ENCODE measurements at places on chromosomes 6 and 20.
A peak's percentile ranks its signal among the peaks of the same experiment; 100 is the strongest.

DNA sequence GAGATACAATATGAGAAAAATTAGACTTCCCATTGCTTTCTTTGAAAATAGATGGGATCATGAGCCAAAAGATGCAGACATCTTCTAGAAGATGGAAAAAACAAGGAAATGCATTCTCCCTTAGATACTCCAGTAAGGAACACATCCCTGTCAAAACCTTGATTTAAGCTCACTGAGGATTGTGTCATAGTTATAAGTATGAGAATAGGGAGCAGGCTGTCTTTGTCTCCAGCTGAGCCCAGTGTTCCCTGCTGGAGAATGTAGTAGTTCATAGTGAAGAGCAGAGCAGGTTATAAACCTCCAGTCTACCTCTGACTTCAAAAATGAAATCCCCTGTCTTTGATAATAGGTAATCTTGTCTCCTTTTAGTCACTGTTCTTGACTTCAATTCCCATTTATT lies 589.9 kb downstream of the PHF3 start:
- DNase-seq = no peak

GRCh38 chr6:162313922-162314660 lies 413.5 kb downstream of the PRKN start:
- DNase-seq = no peak

GRCh38 chr6:158737710-158738615 lies 81.2 kb downstream of the EZR start:
- no peak for DNase-seq

DNA sequence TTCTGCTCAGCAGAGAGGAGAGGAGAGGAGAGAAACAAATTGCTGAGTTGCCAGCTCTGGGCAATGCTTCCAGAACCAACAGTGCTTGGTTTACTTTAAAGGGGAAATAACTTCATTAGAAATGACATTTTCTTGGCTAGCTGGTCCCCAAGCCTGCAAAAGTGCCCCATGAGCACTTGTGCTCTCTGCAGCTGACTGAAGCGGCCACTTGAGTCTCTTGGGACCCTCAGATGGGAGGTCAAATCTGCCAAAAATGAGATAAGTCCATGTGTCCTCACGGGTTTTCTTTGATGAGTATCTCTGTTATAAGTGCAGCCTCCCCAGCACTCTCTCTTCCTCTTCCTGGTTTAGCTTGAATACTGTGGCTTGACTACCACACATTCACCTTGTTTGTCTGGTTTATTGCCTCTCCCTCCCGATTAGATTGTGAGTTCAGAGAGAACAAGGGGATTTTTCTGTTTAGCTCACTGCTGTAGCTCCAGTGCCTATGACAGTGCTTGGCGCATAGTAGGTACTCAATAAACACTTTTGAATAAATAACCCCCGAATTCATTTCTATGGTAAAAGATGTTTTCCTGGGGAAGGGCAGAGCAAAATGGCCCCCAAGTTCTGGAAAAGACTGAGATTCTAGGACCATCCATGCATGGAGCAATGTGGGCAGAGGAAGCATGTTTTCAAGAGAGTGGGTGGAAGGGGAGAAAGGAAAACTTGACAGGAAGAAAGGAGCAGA lies 7.0 kb upstream of the RIN2 start:
- DNase-seq = no peak

DNA sequence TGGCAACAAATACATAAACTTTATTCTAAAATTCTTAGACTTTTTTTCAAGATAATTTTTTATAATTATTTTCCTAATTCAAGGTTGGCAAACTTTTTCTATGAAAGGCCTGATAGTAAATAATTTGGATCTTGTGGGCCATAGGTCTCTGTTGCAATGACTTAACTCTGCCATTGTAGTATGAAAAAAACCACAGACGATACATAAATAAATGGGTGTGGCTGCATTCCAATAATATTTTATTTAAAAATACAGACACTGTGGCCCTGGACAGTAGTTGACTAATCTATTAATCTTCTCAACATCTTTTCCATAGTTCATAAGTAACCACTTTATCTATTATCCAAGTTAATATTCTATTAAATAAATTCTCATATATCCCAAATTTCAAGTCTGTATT lies 281.1 kb downstream of the SYNE1 start:
- no peak for DNase-seq

DNA sequence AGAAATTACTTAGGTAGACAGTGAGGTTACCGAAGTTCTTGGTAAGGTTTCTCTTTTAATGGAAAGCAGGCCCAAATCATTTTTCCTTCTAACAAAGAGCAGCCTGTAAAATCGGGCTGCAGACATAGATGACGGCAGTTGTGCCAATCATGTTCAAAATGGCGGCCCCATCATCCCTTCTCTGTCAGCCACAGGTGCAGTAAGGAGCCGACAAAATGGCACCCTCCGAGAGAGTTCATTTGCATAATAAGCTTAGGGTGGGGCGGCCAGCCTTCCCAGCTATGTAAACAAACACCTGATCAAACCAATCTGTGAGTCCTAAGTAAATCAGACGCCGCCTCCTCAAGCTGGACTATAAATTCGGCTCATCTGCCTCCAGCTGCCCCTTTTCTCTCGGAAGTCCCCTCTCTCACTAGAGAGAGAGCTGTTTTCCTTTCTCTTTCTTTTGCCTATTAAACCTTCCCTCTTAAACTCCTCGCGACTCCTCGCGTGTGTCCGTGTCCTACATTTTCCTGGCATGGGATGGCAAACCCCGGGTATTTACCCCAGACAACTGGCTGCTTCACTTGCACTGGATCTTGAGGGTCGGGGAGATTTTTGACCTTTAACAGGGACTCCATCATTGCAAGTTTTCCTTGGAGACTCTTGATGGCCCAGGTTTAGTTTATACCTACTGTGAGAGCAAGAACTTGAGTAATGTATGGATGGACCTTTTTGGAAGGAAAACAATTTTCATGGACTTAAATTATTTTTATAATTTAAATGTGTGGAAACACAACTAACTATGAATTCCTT lies 8.9 kb upstream of the DDR1 start:
- no peak for DNase-seq

DNA sequence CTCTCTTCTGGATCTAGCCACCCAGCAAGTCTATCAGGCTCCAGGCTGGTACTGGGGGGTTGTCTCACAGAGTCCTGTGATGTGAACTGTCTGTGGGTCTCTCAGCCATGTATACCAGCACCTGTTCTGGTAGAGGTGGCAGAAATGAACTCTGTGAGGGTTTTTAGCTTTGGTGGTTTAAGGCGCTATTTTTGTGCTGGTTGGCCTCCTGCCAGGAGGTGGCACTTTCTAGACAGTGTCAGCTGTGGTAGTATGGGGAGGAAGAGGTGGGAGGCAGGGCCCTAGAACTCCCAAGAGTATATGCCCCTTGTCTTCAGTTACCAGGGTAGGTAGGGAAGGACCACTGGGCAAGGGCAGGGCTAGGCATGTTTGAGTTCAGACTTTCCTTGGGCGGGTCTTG lies 75.8 kb downstream of the SNAP91 start:
- DNase-seq = no peak

- no peak for DNase-seq
Observed at GRCh38 chr6:3571250-3571681, 114.4 kb upstream of the SLC22A23 start.

DNA sequence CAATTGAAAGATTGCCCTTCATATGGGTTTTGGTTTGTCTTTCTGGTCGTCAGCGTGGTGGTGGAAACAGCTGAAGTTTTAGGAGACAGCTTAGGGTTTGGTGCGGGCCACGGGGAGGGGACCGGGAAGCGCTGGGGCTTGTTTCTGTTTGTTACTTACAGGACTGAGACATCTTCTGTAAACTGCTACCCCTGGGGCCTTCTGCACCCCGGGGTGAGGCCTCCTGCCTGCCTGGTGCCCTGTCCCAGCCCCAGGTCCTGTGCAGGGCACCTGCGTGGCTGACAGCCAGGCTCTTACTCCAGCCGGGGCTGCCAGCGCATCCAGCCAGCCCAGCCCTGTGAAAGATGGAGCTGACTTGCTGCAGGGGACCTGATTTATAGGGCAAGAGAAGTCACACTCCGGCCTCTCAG lies 22.8 kb downstream of the NPEPL1 start:
- no peak for DNase-seq

- DNase-seq = no peak
Observed at GRCh38 chr20:18909254-18909653, 95.7 kb downstream of the SCP2D1 start.

DNA sequence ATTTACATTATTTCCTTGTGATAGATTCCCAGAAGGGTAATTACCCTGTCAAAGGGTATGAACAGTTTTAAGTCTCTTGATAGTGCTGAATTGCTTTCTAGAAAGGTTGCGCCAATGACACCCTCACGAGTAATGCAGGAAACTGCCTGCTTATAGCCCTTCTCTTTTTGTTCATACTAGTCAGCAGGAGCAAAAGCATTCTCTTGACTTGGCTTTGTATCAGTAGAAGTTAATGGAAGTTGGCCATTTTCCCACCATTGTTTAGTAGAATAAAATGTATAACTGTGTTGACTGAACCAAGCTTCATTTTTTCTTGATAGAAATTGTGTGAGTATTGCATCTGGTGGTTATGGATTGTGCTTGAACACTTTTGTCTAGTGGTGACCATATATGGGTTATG lies 100.1 kb downstream of the FARS2 start:
- no peak for DNase-seq

- no peak for DNase-seq
Observed at GRCh38 chr6:163083141-163083540, 331.4 kb upstream of the QKI start.

DNA sequence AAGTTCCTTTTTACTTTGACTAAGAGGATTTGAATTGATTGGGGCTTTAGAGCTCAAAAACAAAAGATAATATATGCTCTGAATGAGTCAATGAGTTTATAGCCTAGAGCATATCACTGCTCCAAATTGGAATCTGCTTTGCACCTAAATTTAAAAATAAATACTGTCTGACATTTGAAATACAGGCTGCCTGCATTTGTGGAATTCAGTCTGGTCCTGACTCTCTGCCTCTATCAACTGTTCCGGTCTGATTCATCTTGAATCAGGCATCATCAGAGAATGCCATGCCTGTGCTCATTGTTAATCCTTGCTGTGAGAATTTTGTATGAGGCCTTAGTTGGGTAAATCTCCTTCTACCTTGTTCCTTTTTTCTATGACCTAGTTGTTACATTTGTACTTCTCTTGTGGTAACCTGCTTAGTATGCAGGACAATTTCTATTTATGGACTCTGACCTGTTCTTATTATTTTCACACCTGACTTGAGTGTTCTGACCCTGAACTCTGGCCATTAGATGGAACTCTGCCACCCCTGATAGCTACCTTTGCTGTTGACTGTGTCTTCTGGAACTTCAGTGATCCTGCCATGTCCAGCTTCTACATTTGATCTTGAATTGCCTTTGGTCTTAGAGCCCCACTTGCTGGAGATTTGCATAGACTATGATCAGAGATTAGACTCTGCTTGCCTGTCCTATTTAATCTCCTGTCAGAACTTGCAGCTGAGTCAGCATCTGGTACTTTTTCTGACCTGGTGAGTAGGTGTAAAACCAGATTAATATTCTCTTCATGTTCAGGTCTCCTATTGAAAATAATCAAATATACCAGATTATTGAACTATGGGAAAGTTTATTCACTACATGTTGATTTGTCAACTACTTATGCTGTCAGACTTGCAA lies 442.7 kb upstream of the HS3ST5 start:
- no peak for DNase-seq

DNA sequence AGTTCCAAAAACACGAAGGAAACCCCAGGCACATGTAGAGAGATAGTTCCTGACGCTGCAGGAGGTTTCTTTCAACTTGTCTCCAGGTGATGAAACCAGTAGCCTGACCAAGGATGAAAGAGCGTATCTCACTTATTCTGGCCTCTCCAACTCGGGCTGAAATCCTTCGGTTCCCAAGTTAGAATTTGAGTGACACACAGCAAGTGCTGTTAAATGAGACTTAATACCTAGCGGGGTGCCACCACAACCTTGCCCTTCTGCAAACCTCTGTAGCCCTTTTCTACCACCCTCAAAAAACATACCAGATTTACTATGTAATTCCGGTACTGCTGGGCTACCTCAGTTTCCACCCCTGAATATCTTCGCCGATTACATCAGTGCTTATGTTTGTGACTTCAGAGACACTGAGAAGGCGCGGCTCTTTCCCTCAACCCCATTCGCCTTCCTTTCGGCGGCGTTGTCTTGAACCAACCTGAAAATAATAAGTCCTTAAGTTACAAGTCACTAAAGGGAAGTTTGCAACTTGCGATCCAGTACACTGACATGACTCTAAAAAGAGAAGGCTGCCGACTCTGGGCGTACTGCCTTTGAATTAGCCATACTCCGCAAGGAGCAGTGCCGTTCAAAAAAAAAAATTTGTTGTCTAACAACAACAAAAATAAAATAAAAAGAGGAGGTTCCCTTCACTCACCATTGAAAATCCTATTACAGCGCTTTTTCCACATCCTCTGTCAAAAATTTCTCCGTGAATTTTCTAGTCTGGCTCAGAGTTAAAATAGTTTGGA lies 194.9 kb upstream of the ZNF184 start:
- DNase-seq = no peak

DNA sequence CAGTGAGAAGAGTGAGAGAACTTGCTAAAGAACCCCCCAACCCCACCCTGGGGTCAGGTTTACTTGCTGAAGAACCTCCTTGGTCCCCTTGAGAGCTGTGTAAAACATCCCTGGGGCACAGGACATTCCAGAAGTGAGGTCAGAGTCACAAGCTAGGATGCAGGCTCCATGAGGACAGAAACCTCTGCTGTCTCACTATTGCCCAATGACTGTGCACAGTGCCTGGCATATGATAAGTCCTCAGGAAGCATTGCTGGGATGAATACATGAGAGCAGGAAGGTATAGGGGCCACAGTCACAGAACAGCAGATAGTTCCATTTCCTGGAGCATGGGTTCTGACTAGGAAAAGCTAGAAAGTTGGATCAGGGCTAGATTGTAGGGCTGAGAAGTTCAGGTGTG lies 18.4 kb downstream of the NT5E start:
- DNase-seq = no peak

DNA sequence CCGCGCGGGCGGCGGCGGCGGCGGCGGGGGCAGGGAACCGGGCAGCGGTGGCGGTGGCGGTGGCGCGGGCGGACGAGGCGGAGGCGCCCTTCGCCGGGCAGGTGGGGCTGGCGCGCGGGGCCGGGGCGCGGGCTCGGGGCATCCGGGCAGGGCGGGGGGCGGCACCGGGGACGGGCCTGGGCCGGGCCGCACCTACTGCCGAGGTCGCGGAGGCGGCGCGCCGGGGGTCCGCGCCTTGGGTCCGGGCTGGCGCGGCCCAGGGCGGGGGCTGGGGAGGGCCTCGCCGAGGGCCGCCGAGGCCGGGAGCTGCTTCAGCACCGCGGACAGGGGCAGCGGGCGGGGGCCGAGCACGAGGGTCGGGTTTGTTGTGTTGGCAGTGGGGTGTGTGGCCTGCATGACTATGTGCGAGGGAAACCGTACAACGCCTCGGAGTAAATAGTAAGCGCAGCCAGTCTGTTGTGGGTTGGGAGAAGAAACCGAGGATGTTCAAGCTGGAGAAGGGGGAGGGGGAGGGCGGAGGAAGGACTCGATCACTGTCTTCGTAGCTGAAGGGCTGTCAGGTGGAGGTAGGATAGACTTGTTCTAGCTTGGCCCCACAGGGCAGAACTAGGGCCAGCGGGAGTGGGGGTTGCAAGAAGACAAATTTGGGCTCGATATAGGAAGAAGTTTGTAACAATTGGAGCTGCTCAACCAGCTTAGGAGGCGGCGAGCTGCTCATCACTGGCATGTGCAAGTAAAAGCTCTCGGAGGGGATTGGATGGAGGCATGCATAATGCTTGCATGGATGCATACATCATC lies 593 bp downstream of the MMP24 start:
- peak; percentile 72 for DNase-seq
